NCI-H526 (cell line): ENCODE measurements at places on chromosomes 13 and 19.

DNA sequence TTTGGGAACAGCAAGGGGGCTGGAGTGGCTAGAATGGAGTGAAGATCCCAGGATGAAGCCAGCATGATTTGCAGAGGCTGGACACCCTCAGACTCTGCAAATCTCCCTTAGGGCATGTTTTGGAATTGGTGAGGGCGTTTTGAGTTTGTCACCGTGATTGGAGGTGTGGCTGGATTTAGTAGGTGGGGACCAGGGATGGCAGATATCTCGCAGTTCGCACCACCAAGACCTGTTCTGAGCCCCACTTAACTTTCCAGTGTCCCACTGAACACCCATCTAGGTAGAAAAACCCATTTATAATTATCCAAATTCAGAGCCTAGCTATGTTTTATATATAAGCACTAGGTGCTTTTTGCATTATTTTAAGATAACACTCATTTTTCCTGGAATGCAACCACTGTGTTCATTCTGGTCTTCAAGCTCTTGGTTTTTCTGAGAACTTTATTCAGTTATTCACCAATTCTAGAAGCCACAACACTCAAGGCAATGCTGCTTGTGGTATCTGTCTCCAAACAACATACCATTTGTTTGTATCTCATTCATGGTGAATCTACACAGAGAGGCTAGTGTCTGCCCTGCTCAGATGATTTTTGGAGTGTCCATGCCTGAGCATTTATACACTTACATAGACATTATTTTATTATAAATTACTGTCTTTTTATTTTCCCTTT, 3.0 kb upstream of the NANOS2 start:
- DNase-seq = no peak

- DNase-seq = no peak
Measured at GRCh38 chr13:63457186-63457585, 2041.5 kb upstream of the PCDH20 start.

GRCh38 chr19:37763488-37763887, 15.9 kb downstream of the ZNF573 start:
- DNase-seq = no peak

DNA sequence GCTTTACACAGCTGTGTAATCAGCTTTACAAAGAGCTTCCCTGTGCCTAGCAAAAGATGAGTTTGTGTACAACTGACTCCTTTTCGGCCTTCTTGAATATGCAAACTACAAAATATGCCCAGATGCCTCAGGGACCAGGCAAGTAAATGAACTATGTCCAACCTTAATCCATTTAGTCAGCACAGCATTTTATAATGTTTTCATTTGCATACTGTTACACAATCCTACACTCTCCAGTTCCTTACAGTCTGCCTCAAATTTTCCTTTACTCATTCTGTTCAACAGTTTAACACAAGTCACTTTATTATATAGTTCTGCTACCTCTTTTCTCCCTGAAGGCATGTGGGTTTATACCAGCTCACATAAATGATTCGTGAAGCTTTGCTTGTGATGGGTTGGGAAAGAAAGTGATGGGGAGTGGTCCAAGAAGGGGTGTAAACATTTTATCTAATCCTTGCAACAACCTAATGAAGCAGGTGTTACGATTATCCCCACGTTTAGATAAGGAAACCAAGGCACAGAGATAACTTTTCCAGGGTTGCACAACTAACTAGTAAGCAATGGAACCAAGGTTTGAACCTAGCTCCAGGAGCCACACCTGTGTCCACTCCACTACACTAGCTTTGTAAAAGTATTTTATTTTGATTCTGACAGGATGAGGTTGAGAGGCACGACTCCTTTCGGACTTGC, 3.3 kb upstream of the USP12 start:
- DNase-seq = peak; percentile 95

DNA sequence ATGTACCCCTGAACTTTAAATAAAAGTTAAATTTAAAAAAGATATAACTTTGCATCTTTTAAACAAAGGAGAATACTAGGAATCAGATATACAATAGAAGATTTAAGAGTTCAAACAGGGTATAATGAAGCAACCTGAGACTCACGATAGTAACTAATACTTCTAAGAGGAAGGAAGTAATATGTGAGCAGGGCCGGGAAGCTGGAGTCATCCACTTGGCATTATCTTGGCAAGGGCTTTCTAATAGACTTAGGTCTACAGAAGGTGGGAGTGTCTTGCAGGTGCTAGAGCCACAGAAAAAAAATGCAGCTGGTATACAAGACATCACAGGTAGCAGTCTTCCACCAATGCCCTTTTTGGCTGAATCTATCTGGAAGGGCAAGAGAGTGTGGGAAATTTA, 231.9 kb downstream of the KCTD12 start:
- no peak for DNase-seq

DNA sequence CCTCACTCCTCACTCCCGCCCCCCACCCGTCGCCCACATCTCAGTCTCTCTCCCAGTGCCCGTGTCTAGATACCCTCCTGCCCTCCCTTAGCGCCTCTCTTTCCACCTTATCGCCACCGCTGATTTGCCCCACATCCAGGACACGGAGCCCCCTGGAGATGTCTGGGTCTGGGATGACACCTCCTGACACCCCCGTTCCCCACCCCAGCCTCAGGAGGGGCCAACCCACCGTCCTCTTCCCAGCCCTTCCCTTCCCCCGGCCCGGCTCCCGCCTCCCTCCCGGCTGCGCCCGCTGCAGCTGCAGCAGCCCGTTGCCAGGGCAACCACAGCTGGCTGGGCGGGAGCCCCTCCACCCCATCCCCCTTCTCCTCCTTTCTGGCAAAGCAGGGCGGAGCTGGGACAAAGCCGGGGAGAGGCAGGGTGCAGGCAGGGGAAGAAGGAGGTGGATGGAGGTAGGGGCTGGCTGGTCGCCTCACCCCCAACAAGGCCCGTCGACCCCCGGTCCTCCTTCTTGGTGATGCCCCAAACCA, 13.5 kb downstream of the DPF1 start:
- DNase-seq = peak; percentile 86

- no peak for DNase-seq
Measured at GRCh38 chr19:3656073-3656746, 29.6 kb upstream of the CACTIN start.

DNA sequence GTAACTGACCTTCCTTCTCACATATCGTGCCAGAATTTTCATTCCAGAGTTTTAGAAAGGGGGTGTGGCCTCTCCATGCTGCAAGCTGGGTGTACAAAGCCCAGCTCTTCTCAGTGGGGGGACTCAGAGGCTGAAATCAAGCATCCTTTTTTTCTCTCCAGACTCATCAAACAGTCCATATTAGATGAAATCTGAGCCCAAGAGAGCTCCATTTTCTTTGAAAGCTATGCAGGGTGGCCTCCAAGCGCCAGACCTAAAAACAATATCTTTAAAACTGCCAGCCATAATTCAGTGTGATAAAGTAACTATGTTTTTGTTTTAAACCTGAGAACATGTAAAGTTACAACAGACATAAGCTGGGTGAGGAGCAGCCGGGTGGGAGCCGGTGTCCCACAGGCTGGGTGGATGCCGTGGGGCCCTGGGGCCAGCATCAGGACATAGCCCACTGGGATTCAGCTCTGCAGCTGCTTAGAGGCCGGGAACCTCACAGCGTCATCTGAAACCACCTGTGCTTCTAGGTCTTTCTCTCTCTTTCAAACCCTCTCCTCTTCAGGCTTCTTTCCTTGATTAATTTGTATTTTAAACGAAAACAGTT, 249.2 kb downstream of the ZNF536 start:
- no peak for DNase-seq

DNA sequence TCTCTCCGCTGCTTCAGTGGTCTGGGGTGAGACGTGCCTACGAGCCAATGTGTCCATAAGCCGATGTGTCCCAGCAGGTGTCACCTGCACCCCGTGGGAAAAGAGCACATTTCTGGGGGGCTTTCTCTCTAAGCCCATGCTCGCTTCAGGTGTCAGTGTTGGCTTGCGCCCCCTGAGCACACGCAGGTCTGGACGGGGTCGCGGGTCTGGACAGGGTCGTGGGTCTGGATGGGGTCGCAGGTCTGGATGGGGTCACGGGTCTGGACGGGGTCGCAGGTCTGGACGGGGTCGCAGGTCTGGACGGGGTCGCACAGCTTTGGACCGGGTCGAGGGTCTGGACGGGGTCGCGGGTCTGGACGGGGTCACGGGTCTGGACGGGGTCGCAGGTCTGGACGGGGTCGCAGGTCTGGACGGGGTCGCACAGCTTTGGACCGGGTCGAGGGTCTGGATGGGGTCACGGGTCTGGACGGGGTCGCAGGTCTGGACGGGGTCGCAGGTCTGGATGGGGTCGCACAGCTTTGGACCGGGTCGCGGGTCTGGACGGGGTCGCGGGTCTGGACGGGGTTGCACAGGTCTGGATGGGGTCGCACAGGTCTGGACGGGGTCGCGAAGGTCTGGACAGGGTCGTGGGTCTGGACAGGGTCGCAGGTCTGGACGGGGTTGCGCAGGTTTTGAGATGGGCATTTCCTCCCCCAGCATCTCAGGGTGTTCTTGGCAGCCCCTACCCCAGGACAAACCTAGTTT, 24.5 kb upstream of the TFDP1 start:
- no peak for DNase-seq

DNA sequence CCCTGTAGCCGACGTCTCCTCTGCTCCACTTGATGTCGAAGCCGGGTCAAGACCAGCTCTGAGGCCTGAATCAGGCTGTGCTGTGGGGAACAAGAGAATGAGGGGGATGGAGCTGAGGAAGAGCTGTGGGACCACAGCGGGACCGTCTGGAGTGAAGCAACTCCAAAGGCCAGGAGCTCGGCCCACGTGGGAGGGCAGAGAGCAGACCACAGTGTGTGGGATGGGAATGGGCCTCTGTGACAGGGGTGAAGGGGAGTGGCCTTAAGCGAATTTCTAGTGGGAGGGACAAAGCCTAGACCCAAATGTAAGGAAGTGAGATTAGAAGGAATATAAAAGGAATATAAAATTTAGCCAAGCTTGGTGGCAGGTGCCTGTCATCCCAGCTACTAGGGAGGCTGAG, 3.8 kb upstream of the SLC8A2 start:
- no peak for DNase-seq
